D341Med (cell line): ENCODE measurements at places on chromosomes 7 and 10.

- DNase-seq = no peak
Measured at GRCh38 chr10:36018996-36019395, 376.9 kb upstream of the FZD8 start.

DNA sequence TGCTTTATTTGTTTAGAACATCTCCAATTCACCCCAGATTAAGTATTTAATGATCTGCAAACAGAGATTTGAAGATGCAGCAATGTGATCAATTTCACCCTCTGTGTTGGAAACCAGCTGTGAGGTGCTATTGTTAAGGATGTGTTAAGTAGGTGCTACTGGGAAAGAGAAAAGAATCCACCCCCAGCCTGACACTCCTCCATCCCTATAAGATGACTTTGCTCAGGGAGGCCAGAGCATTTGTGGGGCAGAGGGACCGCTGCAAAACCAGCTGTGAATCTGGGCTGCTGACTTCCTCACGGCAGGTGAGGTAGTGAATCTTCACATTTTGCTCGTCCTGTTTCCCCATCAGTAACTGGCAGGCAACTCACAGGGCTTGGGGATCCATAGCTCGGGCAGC lies 297.5 kb downstream of the GFRA1 start:
- no peak for DNase-seq

DNA sequence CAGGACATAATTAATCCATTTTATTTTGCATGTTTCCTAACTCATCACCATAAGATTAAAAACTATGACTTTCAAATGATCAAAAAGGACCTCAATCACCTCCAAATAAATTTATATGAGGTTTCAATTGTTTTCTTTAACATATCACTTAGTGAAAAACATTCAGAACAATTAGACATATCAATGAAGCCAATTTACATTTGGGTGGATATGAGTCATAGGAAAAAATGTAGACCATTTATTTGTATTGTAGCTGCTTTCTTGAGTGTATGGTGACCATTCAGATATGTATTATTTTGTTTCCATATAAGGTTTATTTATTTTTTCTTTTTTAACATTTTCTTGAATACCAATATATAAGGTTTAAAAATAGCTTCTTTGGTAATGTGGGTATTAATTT lies 13.3 kb upstream of the EXOC6 start:
- no peak for DNase-seq

DNA sequence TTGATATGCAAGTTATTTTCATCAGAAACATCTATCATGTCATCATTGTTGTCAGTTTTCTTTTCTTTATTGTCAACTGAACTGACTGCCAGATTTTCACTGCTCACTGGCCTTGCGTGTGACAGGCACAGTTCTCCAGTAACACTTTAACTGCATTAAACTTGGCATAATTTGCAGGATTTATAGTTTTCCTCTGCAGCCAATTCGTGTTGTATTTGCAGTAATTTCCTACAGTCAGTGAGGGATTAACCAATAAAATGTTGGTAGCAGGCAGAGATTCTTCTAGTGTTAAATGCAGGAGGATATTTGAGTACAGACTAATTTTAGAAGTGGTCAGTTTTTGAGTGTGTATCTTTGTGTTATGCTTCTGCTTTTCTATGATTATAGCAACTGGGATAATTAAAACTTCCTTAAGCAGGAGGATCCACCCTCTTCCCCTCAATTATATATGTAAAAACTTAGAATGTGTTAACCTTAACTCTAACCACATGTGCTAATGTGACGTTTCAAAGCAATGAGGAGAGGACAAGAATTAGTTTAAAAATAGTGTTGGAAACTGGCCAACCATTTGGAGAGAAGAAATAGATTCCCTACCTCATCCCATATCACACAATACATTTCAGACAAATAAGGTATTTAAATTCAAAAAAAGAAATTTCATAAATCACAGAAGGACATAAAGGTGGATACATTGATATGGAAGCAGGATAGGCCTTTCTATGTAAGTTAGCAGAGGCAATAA lies 365.5 kb upstream of the BMPER start:
- DNase-seq = no peak

GRCh38 chr7:44259547-44260457 lies 59.0 kb downstream of the YKT6 start:
- DNase-seq = no peak

- DNase-seq = peak; percentile 61
Measured at GRCh38 chr7:149196151-149196704, 882 bp downstream of the ZNF282 start.

GRCh38 chr7:32943252-32944030 lies 13.8 kb upstream of the FKBP9 start:
- DNase-seq = no peak

DNA sequence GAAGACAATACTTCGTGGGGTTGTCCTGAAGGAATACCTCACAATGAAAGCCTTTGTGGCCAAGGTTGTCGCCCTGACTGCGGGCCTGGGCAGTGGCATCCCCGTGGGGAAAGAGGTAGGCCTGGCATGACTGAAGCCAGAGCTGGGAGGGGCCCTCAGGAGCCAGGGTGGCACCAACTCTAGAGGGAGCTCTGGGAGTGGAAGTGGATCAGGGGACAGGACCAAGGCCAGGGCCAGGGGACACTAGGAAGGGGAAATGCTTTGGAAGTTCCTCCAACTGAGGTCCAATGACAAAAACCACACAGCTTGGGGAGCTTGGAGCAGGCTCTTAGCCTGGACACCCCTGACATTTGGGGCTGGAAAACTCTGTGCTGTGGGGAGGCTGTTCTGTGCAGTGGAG lies 5.8 kb downstream of the CLCN1 start:
- DNase-seq = no peak

DNA sequence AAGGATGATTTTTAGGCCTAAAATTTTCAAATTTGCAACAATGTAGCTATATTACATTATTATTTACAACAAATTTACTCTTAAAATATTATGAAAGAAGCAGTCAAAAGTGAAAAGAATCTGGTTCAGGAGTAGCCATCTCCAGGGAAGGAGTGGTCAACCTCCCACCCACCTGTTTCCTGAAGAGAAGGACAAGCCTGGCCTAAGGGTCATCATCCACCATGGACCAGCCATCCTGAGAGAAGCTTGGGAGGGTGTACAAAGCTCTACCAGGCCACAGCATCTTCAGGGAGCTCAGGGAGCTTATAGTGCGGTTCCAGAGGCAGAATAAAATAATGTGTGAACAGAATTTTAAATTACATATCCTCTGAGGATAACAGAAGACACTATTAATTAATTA lies 38.1 kb downstream of the COL1A2 start:
- DNase-seq = no peak

DNA sequence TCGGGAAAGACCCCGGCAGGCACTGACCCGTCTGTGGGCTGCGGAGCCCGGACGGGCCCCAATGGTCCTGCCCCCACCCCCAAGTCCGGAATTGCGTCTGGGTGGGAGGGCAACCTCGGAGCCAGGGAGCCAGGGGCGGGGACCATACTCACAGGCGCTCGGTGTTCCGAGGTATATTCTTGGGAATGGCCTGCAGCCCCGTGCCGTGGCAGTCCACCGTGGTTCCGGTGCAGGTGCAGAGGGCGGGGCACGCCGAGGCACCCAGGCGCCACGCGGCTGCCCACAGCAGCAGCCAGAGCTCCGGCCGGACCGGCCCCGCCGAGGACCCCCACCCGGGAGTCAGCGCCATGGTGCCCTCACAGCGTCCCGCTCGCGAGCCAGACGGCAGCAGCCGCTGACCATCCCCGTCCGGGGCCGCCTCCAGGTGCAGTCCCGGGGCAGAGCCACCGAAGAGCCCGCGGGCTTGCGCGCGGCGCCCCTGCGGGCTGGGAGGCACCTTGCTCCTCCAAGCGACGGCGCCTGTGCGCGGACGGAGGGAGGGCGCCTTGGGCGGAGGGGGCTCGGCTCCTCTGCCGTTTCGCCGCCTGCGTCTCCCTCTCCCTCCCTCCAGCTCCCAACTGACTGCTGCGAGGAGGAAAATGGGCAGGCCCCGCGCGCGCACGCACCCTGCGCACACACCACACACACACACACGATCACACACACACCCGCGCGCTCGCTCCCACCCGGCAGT lies at the start of gene SLIT1:
Gene SLIT1, minus strand, starts transcription at position 634 of the 733 bp plus-strand sequence. Its CDS starts 285 bp downstream, at position 349.
- DNase-seq = peak; percentile 70

DNA sequence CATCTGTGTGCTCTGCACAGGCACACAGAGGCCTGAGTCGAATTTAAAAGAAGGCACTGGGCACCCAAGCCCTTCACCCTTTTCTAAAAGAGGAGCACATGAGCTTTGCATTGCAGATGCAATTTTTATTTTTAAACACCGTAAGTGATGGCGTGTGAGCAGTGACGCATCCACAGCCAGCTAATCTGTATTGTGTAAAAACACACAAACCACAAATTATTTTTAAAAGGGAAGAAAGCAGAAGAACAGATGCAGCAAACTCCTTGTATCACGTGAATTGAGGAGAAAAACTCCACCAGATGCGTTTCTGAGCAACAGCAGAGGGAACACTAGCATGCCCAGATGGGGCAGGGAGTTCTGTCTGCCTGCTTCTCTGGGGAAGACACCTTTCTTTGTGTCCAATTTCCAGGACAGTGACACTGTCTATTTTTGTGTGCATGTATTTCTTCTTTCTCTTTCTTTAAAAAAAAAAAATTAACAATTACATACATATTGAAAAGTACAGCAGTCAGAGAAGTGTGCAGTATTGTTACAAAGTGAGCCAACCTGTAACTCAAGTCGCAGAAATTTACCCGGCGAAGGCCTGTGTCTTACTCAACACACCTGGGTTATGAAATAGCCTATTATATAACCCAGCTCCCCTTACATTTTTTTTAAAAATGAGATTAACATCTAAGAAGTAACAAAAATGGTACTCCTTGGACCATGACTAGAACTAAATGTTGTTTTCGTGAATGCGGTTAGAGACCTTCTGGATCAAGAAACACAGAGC lies 39.2 kb downstream of the EEPD1 start:
- no peak for DNase-seq

- DNase-seq = no peak
Measured at GRCh38 chr10:86400705-86401587, 34.4 kb upstream of the GRID1 start.

GRCh38 chr7:99997545-99998137 lies 17.8 kb upstream of the ZKSCAN1 start:
- DNase-seq = peak; percentile 76

GRCh38 chr7:106841896-106842390 lies 23.1 kb upstream of the PIK3CG start:
- no peak for DNase-seq

DNA sequence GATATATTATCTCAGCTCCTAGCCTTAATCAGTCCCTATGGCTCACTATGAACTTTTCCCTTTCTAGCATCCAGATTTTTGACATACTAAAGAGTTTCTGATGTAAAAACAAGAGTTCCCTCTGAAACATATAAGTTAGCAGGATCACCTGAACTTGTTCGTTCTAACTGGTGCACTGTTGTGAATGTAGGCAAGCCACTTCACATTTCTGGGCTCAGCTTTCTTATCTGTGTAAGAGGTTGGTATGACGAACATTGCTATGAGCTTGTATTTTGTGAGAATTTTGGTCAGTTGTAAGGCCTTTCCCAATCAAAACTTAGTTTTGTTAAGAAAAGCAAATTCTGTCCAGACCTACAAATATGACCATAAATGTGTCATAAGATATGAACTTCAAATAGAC lies 46.1 kb downstream of the MAGI2 start:
- DNase-seq = no peak

DNA sequence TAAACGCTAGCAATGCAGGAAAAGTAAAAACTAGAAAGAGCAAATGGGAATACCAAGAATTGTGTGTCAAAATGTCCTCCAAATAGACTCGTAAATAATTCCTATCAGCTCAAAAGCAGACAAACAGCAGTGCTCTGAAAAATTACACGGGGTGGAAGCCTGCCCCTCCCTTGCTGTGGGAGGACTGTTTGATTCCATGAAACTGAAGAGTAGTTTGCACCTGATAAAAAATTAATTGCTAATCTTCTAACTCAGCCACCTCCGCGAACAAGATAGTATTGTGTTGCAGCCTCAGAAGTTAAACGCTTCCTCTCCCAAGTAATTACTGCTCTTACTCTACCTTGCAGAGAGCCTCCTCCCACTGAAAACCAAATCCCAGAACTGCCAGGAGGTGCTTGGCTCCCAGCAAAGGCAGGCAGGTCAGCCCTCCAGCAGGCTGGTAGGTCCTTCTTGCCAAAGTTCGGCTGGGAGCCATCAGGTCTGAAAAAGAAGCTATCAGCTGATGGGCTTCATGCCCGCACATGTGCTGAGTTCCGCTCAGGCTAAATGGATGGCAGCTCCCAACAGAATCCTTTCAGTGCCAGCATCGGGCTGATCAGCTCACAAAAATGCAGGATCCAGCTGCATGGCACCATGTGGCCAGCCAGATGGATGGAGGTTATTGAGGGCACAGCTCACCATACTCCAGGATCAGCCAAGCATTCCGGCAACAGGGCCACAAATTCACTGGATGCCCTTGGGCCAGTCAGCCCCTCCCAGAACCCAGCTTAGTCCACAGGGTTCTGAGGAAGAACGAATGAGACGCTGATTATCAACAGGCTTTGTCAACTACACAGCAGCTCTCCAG lies 37.1 kb downstream of the MAD1L1 start:
- no peak for DNase-seq

DNA sequence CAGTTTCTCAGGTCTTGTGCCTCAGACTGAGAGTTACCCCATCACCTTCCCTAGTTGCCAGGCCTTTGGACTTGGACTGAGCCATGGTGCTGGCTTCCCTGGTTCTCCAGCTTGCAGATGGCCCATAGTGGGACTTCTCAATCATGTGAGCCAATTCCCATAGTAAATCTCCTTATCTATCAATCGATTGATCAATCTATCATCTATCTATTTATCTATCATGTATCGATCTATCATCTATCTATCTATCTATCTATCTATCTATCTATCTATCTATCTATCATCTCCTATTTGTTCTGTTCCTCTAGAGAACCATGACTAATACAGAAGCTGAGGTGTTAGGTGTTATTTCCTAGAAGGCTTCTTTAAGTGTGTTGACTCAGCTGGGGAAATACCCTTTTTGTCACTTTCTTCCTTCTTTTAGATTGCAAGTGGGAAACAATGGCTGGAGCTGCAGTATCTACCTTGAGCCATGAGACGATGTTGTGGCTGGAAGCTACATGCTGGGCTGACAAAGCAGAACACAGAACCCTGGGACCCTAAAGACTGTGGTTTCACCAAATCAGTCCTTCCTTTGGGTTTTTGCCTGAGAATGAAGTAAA lies 234.7 kb upstream of the GLI3 start:
- DNase-seq = no peak

- DNase-seq = no peak
Measured at GRCh38 chr7:131004371-131004770, 270.4 kb upstream of the KLF14 start.

DNA sequence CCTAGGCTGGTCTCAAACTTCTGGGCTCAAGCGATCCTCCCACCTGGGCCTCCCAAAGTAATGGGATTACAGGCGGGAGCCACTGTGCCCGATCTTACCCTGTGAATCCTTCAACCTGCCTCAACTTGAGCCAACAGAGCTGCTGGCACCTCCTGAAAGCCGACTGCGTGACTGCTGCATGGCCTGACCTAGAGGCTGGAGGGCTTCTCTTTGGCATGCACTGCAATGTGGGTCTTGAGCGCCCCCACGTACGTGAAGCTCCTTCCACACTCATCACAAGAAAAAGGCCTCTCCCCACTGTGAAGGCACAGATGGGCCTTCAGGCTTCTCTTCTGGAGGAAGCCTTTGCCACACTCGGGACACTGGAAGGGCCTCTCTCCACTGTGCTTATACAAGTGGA lies 12.9 kb upstream of the ZNF786 start:
- DNase-seq = no peak

- no peak for DNase-seq
Measured at GRCh38 chr7:158190756-158191155, 396.9 kb downstream of the PTPRN2 start.

- DNase-seq = no peak
Measured at GRCh38 chr7:28410628-28411531, 1.4 kb upstream of the CREB5 start.

- no peak for DNase-seq
Measured at GRCh38 chr7:11576310-11576709, 255.7 kb downstream of the THSD7A start.
